Bronchial epithelial cell (primary cell): ENCODE measurements at places on chromosomes 12 and 14.
A peak's percentile ranks its signal among the peaks of the same experiment; 100 is the strongest.

- DNase-seq, result no peak
Measured at GRCh38 chr12:2248901-2249381, 196.2 kb downstream of the CACNA1C start.

GRCh38 chr12:67220065-67220464 is 49.1 kb upstream of the CAND1 start:
- peak; percentile 48 for DNase-seq

- DNase-seq, result no peak
Measured at GRCh38 chr12:125493704-125494308, 428.6 kb downstream of the AACS start.

DNA sequence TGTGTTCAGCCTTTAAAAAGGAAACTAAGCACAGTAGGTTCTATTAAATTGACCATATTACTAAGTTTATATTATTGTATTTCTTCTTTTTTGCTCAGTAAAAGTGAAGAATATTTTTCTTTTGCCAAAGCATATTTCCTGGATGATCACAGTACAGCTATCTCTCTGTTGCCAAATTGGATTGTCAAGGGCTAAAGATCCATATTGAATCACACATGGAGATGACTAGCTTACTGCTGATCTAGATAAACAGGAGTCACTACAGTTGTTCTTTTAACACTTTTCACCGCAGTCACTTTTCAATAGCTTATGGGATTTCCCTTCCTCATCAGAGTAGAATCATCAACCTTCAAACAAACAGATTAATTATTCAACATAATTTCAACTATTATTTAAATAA is 78.6 kb downstream of the LRRC9 start:
- DNase-seq, result no peak

DNA sequence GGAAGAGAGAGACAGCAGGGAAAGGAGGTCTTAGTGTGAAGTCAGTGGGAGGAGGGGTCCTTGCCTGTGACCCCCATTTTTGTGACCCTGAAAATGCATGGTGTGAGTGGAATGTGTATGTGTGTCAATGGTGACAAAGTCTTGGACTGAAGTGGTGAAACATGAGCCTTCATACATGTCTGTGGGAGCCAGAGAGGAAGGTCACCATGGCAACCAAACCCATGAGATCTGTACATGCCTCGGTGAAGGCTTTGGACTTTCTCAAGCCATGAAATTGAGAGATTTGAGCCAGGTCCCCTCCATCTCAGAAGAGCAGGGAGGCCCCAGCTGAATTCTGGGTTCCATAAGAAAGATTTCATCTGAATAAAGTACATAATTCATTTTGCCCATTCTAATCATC is 108.7 kb downstream of the TTC8 start:
- no peak for DNase-seq

- peak; percentile 53 for DNase-seq
Measured at GRCh38 chr14:59483363-59483762, 845 bp downstream of the L3HYPDH start.

GRCh38 chr14:52852810-52853521 is 61.6 kb upstream of the GNPNAT1 start:
- DNase-seq, result no peak

DNA sequence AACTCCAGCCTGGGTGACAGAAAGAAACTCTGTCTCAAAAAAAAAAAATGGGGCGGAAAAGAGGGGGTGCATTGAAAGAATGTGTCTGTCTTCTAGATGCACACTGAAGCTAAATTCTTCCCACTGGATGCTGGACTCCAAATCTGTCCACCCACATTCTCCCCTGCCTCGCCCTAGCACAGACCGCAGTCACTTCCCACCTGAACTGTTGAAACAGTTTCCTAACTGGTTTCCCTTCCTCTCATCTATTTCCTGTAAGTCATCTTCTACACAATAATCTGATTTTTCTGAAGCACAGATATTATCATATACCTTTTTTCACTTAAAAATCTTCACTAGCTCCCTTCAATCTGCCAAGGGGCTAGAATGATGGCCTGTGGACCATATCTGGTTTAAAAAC is 1.5 kb upstream of the HCAR1 start:
- no peak for DNase-seq

DNA sequence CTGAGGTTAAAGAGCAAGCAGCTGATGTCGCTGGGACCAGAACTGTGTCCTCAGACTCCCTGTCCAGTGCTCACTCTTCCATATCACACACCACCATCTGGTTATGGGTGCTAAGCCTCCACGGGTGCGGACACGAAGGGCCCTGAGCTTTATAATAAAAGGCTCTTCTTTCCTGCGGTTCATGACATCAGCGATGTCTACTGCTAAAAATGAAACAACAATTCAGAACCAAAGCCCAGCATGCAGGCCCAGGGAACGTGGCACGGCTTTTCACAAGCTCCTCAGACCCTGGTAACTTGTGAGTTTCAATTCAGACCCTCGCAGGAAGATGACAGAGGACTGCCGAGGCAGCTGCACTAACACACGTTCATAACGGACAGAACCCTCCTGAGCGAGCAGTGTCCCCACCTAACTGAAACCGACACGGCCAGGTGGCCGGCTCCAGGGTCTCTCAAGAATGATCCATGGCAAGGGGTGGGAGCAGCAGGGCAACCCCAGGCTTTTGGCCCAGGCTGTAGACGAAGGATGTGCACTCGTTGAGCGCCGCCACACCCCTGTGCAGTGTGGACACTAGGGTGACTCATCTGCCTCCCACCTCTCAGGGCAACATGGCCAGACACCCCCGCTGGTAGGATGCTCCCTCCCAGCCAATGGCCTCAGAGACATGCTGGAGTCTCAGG is 180.3 kb downstream of the CALM1 start:
- DNase-seq, result no peak

DNA sequence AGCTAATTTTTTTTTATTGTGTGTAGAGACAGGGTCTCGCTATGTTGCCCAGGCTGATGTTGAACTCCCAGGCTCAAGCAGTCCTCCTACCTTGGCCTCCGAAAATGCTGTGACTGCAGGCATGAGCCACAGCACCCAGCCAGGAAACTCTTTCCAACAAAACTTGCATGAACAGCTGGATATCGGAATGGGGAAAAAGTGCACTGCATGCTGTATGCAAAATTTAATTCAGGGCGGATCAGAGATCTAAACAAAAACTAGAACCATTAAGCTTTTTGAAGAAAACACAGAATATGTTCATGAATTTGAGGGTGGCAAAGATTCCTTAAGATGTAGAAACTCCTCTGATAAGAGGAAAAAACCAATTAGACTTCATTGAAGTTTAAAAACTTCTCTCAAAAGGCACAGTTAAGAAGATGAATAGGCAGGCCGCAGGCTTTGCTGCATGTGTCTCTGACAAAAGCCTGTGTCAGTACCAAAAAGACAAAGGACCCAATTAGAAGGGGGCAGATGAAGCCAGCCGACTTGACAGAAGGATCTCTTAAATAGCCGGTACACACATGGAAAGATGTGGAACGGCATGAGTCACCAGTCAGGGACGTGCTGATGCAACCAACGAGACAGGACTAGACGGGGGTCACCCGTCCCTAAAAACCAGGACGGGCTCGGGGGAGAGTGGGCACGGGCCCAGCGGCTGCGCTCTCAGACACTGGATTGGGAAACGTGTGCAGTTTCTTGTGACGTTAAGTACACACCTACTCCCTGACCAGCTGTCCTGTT is 34.8 kb upstream of the MMP17 start:
- no peak for DNase-seq

- peak; percentile 83 for DNase-seq
Measured at GRCh38 chr14:75675265-75675960, 14.4 kb downstream of the TTLL5 start.

- DNase-seq, result no peak
Measured at GRCh38 chr12:65280306-65280705, 1.8 kb downstream of the MSRB3 start.

DNA sequence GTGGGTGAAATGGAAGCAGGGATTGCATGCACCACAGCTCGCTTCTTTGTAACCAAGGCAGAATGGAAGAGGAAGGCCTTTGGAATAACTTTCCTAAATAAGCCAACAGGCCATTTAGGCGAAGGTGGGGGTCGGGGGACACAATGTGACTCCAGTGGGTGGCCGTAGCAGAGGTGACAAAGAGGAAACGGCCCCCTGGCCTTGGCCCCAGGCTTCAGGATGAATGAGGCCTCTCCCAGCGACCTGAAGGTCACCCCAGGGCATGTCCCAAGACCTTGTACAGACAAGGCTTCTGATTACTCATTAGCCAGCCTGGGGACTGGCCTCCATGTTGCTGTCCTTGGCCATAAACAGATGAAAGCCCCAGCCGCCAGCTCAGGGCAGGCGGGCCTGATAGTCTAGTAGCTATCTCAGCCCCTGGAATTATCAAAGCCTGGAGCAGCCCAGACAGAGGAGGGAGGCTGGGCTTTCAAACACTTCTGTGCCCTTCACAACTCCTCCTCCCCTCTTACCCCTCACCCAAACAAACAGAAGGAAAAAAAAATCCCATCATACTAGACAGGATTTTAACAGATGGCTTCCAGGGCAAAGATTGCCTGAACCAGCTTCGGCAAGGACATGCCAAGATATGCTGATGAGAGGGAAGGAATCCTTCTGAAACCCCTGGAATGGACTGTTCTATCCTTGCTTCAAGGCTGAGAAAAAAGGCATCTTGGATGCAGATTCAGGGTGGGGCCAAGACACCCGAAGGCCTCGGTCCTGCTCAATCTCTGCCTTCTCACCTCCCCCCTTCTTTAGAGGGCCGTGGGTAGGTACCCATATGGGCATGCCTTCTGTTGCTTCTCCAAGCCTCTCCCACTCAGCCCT is 142.3 kb upstream of the PARP11 start:
- DNase-seq, result no peak

DNA sequence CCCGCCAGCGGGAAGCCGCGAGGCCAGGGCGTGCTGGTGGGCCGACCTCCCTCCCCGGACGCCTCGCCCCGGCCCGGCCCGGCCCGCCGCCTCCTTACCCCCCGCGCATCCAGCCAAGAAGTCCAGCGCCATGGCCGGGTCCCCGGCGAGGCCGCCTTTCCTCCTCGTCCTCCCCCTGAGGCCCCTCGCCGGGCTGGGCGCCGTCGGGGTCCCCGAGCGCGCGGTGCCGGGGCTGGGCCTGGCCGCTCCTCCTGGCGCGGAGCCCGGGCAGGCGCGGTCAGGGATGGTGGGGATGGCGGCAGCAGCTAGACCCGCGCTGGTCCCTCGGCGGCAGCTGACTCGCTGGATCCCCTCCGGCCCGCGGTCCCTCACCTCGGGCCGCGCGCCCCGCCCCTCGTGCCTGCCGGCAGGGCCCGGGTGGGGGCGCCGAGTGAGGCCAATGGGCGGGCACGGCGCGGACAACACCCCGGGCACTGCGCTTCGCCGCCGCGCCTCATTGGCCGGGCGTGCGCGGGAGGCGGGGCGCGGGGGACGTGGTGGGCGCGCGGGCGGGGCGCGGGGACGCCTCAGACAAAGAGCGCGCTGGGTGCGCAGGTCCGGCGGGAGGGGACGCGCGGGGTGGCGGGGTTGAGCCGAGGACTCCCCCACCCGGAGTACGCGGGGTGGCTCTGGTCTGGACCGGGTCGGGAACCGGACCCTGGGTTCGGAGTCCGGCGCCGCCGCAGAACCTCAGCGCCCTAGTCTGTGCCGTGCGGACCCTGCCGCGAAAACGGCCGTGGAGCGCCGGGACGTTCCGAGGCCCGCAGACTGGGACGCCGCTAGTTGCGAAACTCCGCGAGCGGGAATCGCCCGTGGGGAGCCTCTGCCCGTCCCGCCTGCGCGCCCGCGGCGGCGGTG is at the start of gene SLC25A29:
TSS of gene SLC25A29 (minus strand) at position 344 of the 897 bp plus-strand sequence. CDS start at position 132, 212 bp downstream.
- DNase-seq, result peak; percentile 40

GRCh38 chr12:111826316-111826715 is 15.7 kb upstream of the MAPKAPK5 start:
- DNase-seq, result no peak

- no peak for DNase-seq
Measured at GRCh38 chr12:22242726-22243125, 91.8 kb downstream of the ST8SIA1 start.

- no peak for DNase-seq
Measured at GRCh38 chr14:20485900-20486299, 16.7 kb downstream of the PNP start.

DNA sequence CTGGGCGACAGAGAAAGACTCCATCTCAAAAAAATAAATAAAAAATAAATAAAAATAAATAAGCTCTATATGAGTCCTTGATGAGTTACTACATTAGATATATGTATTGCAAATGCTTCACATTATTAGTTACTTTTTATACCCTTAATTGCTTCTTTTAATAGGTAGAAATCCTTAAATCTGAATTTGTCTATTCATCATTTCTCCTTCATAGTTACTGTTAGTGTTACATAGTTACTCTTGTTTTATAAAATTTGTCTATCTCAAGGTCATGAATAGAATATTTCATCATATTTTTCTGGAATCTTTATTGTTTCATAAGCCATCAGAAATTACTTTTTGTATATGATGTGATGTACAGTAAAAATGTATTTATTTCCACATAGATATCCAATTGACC is 1624.8 kb upstream of the FLRT2 start:
- DNase-seq, result no peak

DNA sequence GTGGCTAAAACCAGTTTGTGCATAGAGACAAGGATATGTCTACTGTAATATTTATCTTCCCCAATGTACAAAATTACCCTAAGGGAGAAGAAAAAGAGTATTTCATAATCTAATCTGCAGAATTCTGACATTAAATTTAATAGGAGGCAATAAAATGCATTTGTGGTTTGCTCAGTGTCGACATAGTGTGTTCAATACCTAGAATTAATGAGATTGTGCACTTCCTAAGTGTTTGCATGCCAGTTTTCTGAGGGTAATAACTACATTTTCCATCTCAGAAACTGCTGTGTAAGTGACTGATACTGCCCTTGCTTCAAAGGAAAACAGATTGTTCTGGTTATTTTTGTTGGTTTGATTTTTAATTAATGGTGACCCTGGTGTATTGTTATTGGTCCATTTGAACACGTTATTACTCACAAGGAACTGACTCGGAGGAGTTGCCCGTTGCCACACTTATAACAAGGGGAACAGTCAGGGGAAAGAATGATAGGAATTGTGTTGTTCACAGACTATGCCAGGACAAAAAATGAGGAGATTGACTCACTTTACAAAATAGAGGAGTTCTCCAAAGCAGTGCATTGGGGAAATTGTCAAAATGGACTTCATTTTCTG is 960.3 kb upstream of the TMEM132C start:
- DNase-seq, result no peak

- no peak for DNase-seq
Measured at GRCh38 chr14:53955229-53955556, 1.4 kb downstream of the BMP4 start.

DNA sequence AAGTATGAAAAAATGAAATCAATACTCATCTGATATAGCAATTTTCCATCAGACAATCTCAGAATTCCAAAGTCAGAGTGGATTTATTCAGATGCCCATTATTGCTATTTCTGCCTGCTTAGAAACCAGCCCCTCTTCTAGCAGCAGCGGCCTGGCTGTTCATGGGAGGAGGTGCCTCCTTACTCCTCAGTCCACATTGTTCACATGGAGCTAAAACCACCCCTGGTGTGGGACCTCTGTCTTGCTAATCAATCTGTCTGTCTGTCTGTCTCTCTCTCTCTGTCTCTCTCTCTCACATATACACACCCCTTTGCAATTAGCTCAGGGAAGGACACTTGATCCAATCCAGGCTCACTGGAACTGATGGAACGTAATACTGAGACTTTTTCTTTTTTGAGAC is 176.1 kb downstream of the APAF1 start:
- no peak for DNase-seq
